T-helper 1 cell (primary cell): ENCODE measurements at places on chromosomes 3 and 15.

GRCh38 chr15:67013696-67014095, 51.7 kb upstream of the SMAD3 start:
- DNase-seq: no peak

DNA sequence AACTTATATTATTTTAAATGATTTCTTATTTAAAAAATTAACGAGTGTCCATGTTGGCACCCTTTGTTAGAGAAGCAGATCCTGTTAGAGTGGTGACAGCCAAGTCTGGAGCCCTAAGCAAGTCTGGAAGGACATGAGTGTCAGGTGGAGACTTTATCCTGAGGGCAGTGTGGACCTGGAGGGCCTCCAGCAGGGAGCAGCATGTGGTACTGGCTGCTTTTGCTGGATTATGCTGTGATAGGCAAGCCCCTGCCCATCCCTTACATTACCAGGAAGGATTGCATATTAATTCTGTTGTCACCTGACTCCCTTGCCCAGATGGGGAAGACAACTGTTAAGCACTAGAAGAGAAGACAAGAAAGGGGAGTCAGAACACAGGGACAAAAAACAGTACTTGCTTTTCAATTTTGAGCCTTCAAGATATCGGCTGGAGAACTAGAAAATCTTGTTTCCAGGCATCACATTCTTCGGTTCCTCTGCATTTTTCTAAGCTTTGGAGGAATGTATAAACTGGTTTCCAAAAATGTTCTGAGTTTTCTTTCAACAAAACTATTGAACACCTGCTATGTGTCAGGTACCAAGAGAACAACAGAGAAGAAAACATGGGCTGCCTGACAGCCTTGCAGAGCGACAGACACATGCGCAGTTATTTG, 22.7 kb downstream of the ZNF860 start:
- no peak for DNase-seq

- no peak for DNase-seq
These were observed 25.8 kb upstream of the PIAS1 start for GRCh38 chr15:68028137-68028887.

- no peak for DNase-seq
These were observed 360.3 kb upstream of the TBL1XR1 start for GRCh38 chr3:177557548-177557947.

DNA sequence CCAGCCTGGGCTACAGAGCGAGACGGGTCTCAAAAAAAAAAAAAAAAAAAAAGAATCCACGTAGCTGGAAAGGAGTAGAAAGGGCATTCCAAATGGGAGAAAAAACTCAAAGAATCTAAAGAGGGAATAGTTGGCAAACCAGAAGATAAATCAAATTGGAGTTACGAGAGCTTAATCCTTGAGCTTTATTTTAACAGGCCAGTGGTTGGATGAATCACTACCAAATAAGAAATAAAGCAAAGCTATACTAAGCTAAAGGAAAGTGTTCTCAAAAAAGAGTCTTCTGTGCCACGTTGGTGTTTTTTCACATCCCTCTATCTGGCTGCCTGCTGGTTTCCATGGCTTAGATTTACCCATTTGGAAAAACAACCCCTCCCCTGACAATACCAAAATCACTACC, 14.0 kb downstream of the VGLL4 start:
- DNase-seq: no peak

- DNase-seq: no peak
These were observed 76.8 kb upstream of the DPH6 start for GRCh38 chr15:35622641-35623340.

GRCh38 chr3:124881976-124882697, 5.0 kb downstream of the ITGB5 start:
- DNase-seq: no peak

GRCh38 chr3:4749567-4750002, 229.7 kb upstream of the BHLHE40 start:
- DNase-seq: no peak

GRCh38 chr3:188389711-188390342, 235.9 kb downstream of the LPP start:
- DNase-seq: peak; percentile 40
